ENCODE measurements at places on chromosomes 5 and 9.
A peak's percentile ranks its signal among the peaks of the same experiment; 100 is the strongest.

DNA sequence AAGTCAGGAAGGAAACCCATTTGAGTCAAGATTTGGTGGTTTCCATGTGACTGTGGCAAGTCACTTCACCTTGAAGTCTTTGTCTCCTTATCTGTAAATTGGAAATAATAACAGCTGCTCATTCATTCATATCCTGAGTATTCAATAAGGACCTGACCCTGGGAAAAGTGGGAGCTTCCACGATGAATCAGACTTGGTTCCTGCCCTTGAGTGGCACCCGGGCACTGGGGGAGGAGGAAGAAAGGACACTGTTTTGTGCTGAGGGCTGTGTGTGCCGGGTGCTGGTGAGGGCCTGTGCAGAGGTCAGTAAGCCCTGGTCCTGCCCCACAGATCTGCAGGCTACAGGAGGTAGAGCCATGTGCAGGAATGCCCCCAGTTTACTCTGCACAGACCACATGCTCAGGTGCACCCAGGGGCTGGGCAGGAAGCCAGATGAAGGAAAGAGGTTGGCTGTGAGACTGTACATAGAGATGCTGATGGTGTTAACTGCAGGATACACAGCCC, 6.8 kb downstream of the NDST1 start:
- DNase-seq, result no peak

- DNase-seq, result no peak
Observed at GRCh38 chr5:100826133-100826532, 76.9 kb downstream of the ST8SIA4 start.

- no peak for DNase-seq
Observed at GRCh38 chr9:131899296-131900228, 159.7 kb upstream of the RAPGEF1 start.

GRCh38 chr5:168651648-168652047, 72.5 kb upstream of the PANK3 start:
- DNase-seq, result peak; percentile 60

GRCh38 chr5:179906294-179906794, 1.4 kb downstream of the TBC1D9B start:
- DNase-seq, result no peak

- DNase-seq, result no peak
Observed at GRCh38 chr9:105198865-105199264, 45.6 kb upstream of the SLC44A1 start.

- no peak for DNase-seq
Observed at GRCh38 chr5:57317341-57317740, 143.5 kb downstream of the GPBP1 start.

- no peak for DNase-seq
Observed at GRCh38 chr9:77883133-77883532, 148.5 kb downstream of the GNAQ start.

GRCh38 chr5:15676591-15676990, 176.6 kb downstream of the FBXL7 start:
- DNase-seq, result no peak

GRCh38 chr5:167105941-167106340, 1185.5 kb upstream of the WWC1 start:
- DNase-seq, result no peak

Measured in HTR-8/SVneo (cell line).